ENCODE measurements at places on chromosomes 6 and 20. TPM values are rescaled to one million over a fixed set of nuclear protein-coding genes. Genes with fewer than 3 reads are reported as not detected.

Gene LATS1
- 23.1 TPM for total RNA-seq

Gene DEFB124
- not detected for total RNA-seq

Gene CASP8AP2
- 9.6 TPM for total RNA-seq

Gene ZNF334
- total RNA-seq: 13.5 TPM

Gene PPIL6
- total RNA-seq: 5.8 TPM

Gene PSORS1C1
- 3.2 TPM for total RNA-seq

Gene TRIM15
- not detected for total RNA-seq

Gene PROKR2
- total RNA-seq: not detected

Gene CCN6
- total RNA-seq: not detected

- no peak overlapping the region for H3K4me3 ChIP-seq
- no peaks in the 10 kb centered on the region for H3K36me3 ChIP-seq
- no peaks in the 10 kb centered on the region for H3K4me1 ChIP-seq
- H3K27ac ChIP-seq: no peak overlapping the region
These were observed 71.0 kb upstream of the CD83 start for GRCh38 chr6:14046476-14047068.

DNA sequence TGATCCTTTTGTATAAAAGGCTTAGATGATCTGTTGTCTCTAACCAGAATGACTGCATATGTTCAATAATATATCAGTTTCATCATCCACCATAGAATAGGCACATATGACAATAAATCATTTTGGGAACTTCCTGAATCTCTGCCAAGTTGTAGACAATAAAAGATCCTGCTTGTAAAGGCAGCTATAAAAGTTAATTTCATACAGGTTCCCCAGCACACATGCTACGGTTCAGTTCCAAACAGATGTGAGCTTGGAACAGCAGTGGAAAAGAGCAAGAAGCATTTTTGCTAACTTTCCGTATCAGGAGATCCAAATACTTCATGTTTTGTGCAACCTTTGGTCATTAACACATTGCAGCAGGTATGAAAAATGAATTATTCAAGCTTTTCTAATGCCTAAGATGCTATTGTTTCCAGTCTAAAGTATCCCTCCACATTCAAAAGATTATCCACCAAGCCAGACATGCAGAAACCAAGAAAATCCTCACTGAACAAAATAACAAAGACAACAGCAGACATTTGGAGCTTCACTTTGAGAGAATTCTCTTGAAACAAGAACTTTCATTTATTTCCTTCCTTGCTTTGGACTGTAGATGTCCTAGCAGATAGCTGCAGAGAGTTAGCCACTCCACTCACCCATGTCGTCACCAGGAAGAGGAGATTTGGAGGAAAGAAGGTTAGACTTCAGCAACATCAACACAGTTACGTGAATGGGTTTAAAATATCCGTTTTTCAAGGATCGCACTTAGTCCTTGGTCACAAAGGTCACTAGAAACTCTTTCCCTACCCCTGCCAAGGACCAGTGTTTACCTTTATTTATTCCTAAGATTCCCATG lies 453.5 kb upstream of the JARID2 start:
- no peaks in the 10 kb centered on the region for H3K27me3 ChIP-seq
- H3K4me3 ChIP-seq: no peak overlapping the region
- no peak overlapping the region for H3K27ac ChIP-seq
- no peak for DNase-seq

DNA sequence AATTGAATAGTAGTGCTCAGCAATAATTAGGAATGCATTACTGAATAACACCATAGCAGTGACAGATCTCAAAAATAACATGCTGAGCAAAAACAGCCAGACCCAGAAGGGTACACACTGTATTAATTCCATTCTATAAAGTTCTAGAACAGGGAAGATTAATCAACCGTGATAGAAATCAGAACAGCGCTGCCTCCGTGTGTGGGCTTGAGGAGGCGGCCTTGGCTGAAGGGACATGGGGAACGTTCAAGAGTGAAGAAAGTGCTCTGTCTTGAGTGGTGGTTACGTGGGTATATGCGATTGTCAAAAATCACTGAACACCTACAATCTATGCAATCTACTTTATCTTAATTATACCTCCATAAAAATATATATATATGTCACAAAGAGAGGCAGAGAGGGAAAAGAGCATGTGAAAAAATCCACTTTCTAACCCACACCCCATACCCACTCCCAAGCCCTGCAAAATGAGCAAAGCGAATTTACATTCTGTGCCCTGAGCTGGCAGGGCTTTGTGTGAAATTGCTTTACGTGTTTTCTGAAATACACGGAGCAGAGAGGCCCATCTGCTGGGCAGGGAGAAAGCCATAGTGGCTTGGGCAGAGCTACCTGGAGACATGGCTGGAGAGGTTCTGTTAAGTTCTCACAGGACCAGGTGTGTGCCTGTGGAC lies 74.4 kb downstream of the NFATC2 start:
- no peak for DNase-seq
- no peak overlapping the region for H3K27ac ChIP-seq
- no peaks in the 10 kb centered on the region for H3K36me3 ChIP-seq
- no peak overlapping the region for H3K4me3 ChIP-seq
- no peaks in the 10 kb centered on the region for H3K27me3 ChIP-seq
- no peaks in the 10 kb centered on the region for H3K4me1 ChIP-seq

DNA sequence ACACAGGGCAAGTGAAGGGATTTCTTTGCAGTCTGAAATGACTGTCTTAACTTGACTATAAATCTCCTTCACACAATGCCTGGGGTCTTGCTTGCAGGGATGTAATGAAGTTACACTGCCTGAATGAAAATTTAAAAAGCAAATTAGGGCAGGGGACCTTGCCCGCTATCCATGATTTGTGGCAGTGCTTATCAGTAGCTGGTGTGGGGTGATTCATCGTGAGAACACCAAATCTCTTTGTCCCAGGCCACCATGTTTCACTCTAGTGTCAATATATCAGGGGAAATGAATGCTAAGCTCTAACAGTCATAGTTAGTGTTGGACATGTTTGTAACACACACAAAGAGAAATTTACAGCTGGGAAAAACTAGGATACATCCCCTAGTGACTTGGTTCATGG lies 713.7 kb upstream of the EPHA7 start:
- no peaks in the 10 kb centered on the region for H3K36me3 ChIP-seq
- no peak overlapping the region for H3K27ac ChIP-seq
- no peak overlapping the region for H3K4me3 ChIP-seq
- H3K27me3 ChIP-seq: no peaks in the 10 kb centered on the region

DNA sequence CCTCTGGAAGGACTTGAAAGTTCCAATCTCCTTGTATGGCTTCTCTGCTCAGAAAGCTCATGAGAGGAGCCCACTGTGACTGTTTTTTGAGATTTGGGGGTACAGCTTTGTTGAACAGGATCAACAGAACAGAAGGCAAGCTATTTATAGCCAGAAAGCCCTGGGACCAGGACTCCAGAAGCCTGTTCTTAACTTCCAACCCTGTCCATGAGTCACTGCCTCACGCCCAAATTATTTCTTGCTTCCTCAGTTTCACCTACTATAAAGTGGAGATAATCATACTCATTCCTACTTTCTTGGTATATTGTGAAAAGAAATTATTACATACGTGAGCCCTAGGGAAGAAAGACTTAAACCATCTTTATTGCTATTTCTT lies 100.9 kb upstream of the MARCKS start:
- no peaks in the 10 kb centered on the region for H3K36me3 ChIP-seq
- peaks cover 4% of the 10 kb centered on the region for H3K4me1 ChIP-seq
- H3K4me3 ChIP-seq: no peak overlapping the region
- H3K27me3 ChIP-seq: no peaks in the 10 kb centered on the region

GRCh38 chr20:52534616-52535015 lies 343.0 kb upstream of the ZFP64 start:
- DNase-seq: no peak
- no peaks in the 10 kb centered on the region for H3K4me1 ChIP-seq
- no peaks in the 10 kb centered on the region for H3K36me3 ChIP-seq
- no peak overlapping the region for H3K4me3 ChIP-seq

DNA sequence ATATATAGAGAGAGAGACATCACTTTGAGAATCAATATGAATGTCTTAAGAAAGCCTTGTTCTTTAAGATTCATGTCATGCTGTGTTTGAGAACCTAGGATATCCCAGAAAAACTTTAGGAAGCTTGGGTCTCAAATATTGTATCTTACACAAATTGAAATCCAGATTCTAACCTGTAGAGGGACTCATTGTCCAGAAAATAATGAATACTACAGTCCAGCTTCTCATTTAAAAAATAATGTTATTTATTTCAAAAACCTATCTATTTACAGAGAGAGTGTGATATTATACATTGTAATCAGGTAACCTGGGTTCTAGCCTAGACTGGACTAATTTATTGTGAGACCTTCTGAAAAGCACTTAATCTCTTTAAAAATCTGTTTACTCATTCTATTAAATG lies 4.2 kb downstream of the RFX6 start:
- H3K36me3 ChIP-seq: no peaks in the 10 kb centered on the region
- no peak for DNase-seq
- H3K27ac ChIP-seq: no peak overlapping the region
- H3K4me3 ChIP-seq: no peak overlapping the region
- H3K27me3 ChIP-seq: no peaks in the 10 kb centered on the region

- no peak overlapping the region for H3K27ac ChIP-seq
- H3K27me3 ChIP-seq: no peaks in the 10 kb centered on the region
- H3K4me1 ChIP-seq: no peaks in the 10 kb centered on the region
- H3K4me3 ChIP-seq: no peak overlapping the region
- no peaks in the 10 kb centered on the region for H3K36me3 ChIP-seq
These were observed 719.1 kb downstream of the CD109 start for GRCh38 chr6:74415056-74415455.
